ENCODE measurements at places on chromosomes 5 and 9.

DNA sequence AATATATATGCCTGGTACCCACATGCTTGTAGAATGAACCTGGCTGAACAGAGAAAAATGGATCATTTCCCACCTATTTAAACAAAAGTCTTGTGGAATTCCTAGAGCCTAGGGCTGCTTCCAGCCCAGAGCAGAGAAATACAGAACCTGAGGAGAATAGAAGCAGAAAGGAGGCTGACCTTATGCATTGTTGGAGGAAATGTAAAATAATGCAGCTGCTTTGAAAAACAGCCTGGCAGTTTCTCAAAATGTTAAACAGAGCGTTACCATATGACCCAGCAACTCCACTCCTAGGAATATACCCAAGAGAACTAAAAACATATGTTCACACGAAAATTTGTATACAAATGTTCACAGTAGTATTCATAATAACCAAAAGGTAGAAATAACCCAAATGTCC lies 15.1 kb downstream of the MAPKAP1 start:
- no peak for DNase-seq

DNA sequence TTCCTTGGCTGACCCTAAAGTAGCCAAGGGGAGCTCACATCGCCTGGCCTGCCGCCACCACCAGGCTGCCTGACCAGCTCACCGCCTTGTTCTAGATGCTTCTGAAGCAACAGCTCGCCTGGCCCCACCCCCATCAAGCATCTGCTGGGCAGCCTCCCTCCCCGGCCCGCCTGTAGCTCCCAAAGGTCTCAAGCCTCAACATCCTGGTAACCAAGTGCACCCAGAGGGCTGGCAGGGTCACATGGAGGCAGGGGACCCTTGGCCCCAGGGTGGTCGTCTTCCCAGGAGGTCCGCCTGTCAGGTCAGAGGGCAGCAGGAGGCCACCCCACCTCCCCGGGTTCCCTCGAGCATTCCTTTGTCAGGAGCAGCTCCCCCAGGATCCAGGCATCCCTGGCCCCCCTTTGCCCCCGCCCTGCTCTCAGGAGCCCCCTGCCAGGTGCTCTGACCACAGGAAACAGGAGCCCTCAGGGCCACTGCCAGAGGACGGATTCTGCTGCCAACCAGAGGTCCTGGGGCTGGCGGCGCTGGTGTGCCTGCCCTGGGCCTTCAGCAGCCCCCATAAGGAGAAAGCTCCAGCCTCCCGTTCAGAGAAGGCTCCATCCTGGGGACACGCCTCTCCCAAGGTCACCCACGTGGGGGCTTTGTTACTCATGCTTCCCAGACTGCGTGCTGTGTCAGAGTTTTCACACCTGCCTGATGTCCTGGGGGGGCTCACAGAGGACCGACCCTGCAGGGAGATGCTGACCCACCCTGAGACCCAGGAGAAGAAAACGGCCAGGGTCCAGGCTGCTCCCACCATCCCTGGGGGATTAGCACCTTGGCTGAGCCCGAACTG lies 3.5 kb upstream of the LRRC14B start:
- DNase-seq, result no peak

GRCh38 chr9:126150411-126151030 lies 176.1 kb upstream of the MVB12B start:
- DNase-seq, result no peak

GRCh38 chr9:101146508-101146907 lies 118.0 kb downstream of the PLPPR1 start:
- DNase-seq, result no peak

GRCh38 chr5:138029944-138030343 lies 2.9 kb downstream of the FAM13B start:
- DNase-seq, result no peak

DNA sequence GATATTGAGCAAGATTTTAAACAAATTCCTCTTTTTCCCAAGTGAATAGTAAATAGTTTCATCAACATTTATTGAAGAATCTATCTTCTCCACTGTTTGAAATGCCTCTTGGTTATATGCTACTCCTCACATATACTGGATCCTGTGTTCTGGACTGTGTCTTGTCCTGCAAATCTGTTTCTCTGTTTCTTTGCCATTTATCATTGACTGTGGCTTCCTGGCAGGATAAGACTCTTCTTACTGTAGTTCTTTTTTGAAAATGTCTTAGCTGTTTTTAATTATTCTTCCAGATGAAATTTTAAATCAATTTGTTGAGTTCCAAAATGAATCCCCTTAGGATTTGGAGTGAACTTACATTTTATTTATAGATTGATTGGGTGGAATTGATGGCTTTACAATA lies 27.8 kb downstream of the RALGPS1 start:
- DNase-seq, result no peak

DNA sequence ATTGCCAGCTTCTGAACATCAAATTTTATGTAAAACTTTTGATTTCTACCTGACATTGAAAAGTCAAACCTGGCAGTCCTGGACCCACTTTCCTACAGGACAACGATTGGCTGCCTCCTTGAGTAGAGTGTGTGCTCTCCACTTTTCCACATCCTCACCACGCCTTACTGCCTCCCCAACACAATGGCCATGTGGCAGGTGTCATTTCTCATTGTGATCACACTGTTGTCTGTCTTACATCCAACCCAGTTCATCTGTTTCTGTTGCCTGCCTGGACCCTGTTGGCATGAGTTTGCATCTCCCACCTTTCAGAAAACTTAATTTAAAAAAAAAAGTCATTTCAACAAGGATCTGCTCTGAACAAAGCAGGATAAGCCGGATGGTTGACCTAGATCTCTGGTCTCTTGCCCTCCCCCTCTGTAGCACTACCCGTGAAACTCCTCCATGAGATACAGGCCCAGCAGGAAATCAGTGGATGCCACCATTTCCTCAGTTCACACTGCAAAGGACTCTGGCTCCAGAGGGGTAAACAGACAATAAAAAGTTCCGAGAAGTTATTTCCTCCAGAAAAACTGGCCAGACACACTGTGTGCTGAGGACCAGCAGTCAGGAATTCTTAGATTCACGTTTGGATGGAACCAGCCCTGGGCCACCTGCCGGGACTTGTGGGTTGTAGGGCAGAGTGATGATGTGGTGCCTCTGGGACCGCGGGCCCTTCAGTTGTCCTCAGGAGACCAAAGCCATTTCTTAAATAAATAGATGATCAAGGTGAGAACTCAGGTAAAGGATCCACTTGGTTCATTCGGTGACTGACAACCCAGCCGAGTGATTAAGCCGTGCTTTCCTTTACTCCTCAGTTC lies 48.6 kb downstream of the AMBP start:
- no peak for DNase-seq

DNA sequence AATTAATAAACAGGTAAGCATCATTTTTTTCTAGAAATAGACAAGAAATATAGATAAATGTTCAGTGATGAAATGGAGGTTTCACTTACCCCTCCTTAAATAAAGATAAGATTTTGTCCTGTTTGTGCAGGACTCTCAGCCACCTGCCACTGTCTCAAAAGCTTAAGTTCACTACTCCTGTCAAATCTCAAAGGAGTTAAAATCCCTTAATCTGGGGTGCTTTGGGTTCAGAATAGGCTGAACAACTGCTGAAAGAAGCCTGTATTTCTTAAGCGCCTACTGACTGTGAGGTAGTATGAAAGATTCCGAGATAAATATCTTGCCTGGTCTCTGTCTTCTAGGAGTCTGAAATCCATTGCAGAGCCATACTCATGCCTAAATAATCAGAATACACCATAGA lies 3.7 kb upstream of the BRINP1 start:
- no peak for DNase-seq

- no peak for DNase-seq
Measured at GRCh38 chr9:100082782-100083181, 16.0 kb downstream of the ERP44 start.

DNA sequence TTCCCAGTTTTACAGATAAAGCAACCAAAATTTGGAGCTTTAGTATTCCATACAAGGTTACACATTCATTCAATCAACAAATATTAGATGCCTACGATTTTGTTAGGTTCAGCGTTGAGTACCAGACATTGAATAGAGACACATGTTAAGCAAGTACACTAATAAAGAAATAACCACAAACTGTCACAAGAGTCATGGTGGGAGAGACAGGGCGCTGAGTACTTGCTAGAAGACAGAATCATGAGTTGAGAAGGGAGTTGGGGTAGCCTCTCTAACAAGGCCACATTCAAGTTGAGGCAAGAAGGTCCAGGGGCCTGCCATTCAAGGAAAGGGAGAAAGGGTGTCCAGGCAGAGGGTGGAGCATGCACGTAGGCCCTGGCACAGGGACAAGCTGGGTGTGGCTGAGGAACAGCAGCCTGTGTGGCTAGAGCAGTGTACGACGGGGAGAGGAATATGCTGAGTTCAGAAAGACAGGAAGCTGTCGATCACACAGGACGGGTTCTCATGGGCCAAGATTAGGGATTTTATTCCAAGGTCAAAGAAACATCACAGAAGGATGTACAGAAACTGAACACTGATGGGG lies 17.0 kb downstream of the CDK5RAP2 start:
- no peak for DNase-seq

GRCh38 chr9:119268985-119269384 lies 100.2 kb downstream of the BRINP1 start:
- no peak for DNase-seq

GRCh38 chr5:115375893-115376292 lies 79.4 kb upstream of the CCDC112 start:
- no peak for DNase-seq

DNA sequence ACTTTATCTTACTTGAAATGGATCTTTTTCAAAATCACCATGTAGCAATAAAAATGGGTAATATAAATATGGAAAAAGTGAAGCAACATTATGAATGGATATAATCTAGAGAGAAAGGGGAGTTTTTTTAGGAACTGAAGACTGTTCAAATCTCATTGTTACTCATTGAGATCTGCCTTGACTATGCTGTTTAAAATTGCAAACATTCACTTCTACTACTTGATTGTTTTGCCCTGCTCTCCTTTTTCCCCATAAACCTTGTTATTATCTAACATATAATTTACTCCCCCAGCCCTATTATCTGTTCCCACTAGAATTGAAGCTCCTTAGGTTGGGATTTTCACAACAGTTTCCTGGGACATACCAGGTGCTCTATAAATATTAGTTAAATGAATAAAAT lies 22.0 kb downstream of the PAM start:
- DNase-seq, result no peak

DNA sequence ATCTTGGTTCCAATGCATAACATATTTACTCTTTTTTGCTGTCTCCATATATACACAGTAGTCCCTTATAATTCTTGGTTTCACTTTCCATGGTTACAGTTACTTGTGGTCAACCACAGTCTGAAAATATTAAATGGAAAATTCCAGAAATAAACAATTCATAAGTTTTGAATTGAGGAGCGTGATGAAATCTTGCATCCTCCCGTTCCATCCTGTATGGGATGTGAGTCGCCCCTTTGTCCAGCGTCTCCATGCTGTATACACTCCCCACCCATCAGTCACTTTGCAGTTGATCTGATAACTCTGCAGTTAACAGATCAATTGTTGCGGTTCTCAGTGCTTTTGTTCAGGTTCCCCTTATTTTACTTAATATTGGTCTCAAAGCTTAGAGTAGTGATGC lies 11.5 kb upstream of the FAF2 start:
- DNase-seq, result no peak

DNA sequence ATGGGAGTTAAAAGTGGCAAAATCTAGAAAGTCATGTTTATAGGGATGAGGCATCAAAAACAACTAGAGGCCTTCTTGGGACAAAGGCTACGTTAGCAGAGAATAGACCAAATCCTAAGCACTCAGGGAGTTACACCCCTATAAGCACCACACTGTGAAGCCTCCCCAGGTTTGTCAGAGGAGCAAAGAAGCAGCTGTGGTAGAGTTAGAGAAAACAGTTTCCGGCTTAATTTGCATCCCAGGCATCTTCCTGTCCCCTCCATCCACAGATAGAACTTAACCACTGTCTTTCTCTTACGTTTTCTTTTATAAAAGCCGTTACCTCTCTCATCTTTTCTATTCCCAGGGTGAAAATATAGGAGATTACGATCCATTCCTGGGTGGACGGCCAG lies 188.6 kb upstream of the KLF9 start:
- no peak for DNase-seq

GRCh38 chr5:154059039-154059430 lies 20.3 kb downstream of the MFAP3 start:
- DNase-seq, result no peak

- no peak for DNase-seq
Measured at GRCh38 chr9:113492343-113493202, 29.0 kb downstream of the RGS3 start.

DNA sequence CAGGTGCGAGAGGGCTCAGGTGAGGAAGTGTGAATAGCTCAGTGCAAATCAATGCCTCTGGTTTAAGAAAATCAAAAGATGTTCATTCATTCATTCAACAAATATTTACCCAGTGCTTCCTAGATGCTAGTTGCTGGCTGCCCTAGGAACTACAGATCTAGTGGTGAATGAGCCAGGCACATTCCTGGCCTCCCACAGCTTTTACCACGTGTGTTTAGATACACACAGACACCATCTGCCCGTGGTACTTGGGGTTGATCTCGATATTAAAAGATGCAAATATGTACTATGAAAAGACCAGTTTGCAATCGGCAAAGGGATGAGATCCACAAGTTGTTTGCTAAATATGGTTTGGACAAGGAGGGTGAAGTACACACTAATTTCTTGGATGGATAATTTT lies 78.2 kb downstream of the GTF3C4 start:
- no peak for DNase-seq

DNA sequence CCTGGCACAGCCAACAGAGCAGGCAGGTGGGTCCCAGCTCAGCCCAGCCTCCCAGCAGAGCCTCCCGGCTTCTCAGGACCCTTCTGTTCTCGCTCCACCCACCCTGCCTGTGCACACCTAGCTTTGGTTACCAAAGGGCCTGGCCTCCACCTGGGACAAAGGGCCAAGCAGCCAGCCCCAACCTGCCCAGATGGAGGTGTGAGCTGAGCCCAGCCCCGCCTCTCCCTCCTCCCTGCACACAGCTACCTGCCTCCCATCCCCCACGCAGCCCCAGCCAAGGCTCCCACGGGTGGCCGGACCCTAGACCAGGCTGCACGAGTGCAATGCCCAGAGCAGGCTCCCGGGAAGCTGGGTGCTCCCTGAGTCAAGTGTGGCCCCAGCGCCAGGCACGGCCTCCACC lies 5.6 kb downstream of the TPRN start:
- DNase-seq, result no peak

- no peak for DNase-seq
Measured at GRCh38 chr9:38119560-38120236, 50.7 kb upstream of the SHB start.

DNA sequence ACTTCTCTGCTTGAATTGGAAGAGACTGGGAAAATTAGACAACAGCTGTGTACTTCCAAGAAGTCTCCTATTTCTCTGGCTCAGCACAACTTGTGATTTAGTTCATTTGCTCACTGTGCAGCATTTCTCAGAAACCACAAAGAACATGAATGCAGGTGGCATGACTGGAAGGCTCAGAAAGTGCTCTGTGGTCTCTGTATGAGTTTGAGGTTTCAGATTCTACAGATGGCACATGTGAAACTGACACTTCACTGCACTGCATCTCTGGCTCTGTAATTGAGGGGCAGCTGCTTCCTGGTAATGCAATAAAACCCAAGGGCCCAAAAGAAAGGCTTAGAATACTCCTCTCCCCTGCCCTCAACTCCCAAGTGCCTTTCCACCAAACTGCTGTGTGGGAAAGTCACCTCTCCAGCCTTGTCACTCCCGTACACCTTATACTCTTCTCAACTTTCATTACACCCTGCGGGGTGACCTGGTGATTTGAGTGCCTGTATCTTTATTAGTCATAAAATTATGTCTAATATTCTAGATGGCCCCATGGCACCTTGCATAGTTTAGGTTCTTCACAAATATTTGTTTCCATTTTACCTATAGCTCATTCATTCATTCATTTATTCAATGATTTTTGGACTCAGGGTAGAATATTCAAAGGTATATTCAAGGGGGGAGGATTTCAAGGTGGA lies 82.5 kb downstream of the ESM1 start:
- DNase-seq, result no peak

- DNase-seq, result no peak
Measured at GRCh38 chr9:88587182-88587581, 52.2 kb downstream of the NXNL2 start.

Data from activated naive CD4-positive, alpha-beta T cell (primary cell).